Motor neuron (in vitro differentiated cells): ENCODE measurements at places on chromosomes 5 and 9.
A peak's percentile ranks its signal among the peaks of the same experiment; 100 is the strongest.

DNA sequence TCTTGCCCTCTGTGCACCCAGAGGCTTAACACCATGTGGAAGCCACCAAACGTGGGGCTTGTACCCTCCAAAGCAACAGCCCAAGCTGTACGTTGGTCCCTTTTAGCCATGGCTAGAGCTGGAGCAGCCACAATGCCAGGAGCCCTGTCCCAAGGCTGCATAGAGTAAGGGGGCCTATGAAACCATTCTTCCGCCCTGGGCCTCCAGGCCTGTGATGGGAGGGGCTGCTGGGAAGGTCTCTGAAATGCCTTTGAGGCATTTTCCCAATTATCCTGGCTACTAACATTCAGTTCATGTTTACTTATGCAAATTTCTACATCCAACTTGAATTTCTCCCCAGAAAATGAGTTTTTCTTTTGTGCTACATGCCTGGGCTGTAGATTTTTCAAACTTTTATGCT lies 33.8 kb downstream of the CHSY3 start:
- ATAC-seq = no peak

DNA sequence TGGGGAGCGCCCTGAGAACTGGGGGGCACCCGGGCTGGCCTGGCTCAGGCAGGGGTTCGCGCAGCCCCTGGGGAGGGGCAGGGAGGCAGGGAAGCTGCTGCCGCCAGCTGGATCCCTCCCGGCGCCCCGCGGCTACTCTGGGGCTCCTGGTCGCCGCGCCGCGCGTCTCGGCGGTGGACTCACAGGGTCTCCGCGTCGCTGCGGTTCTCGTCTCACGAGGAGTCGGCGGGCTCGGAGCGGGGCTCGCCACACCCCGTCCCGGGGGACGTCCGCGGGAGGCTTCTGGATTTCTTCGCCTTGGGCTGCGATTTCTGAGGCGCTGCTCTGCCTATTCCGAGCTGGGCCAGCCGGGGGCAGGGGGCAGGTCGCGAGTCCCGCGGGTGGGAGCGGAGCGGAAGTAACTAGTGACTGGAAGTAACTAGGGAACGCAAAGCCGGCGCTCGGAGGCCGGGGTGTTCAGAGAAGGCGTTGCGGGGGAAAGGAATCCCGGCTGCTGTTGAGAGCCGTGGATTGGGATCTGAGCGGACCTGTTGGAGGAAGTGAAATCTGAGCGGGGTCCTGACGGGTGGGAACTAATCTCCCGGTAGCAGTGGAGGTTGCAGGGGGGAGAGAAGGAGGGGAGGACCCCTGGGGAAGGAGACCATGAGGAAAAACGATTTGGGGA lies 511 bp downstream of the CYSTM1 start:
- no peak for ATAC-seq

GRCh38 chr9:126687930-126688461 lies 74.3 kb downstream of the LMX1B start:
- ATAC-seq = no peak

DNA sequence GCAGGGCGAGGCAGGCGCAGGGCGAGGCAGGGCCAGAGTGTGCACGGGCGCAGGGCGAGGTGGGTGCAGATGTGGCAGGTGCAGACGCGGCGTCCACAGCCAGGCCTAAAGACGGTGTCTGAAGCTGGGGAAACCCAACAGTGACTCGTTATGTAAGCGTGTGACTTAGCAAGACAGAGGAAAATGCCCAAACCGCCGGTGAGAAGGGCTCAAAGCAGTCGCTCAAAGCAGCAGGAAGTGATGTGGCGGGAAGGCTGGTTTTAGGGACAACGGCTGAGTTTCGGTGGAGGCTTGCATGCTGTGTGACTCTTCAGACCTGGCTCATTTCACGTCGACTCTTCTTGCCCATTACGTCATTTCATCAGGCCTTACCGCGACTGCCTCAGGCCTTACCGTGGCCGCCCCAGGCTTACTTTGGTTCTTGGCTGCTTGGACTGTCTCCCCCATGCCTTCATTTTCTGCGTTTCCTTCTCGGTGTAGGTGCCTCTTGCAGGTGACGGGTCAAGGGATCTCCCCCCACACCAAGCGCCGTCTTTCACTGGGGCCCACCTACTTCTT lies 50.5 kb upstream of the EXOC3 start:
- ATAC-seq = no peak

DNA sequence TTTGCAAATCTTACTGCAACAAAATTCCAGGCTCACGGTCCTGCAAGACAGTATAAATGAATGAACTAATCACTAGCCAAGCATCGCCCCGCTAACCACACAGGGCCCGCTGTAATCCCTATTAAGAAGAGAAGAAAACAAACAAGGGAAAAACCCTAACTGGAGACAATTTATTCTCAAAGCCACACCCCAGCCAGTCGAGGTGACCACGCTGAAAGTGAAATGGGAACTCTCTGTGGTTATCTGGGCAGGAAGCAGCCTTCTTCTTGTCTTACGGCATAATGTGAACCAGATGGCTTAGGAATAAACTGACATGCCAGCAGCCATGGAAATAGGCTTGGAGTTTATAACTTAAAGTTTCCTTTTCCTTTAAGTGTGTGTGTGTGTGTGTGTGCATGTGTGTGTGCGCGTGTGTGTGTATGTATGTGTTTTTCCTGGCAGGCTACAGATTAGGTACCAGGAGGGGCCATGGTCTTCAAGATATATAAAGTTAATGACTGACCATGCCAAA lies 120.2 kb downstream of the SEMA6A start:
- peak; percentile 52 for ATAC-seq

GRCh38 chr9:94827584-94828304 lies 101.2 kb downstream of the AOPEP start:
- no peak for ATAC-seq

GRCh38 chr9:97474372-97474925 lies 27.0 kb upstream of the TMOD1 start:
- ATAC-seq = no peak

GRCh38 chr5:112643339-112643971 lies 94.2 kb upstream of the APC start:
- ATAC-seq = no peak

DNA sequence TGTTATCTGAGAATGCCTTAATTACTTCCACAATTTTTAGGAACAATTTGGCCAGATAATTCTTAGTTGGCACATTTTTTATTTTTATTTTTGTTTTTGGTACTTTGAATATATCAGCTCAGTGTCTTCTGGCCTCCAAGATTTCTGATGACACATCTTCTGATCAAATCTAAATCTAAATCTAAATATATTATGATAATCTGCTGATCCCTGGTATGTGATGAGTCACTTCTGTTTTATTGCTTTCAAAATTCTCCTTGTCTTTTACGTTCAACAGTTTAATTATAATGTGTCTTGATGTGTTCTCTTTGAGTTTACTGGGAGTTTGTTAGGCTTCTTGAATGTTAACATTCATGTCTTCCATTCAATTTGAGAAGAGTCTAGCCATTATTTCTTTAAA lies 436.8 kb downstream of the CDH9 start:
- no peak for ATAC-seq
